Fibroblast of upper back skin (primary cell): ENCODE measurements at places on chromosomes 7 and 10.

DNA sequence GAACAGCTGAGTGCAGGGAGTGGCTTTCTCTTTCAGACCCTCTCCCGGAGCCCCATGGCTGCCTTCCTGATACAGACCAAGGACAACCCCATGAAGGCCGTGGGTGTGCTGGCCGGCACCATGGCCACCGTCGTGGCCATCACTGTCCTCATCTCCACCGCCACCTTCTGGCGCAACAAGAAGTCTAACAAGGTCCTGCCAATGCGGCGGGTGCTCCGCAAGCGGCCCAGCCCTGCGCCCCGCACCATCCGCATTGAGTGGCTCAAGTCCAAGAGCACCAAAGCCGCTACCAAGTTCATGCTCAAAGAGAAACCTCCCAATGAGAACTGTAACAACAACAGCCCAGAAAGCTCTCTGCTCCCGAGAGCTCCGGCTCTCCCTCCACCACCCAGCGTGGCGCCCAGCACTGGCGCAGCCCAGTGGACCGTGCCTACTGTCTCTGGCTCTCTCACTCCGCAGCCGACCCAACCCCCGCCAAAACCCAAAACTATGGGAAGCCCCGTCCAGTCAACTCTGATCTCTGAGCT, 11.2 kb downstream of the LRIT2 start:
- DNase-seq, result no peak

- peak; percentile 12 for DNase-seq
Measured at GRCh38 chr7:24587853-24588252, 14.6 kb downstream of the PALS2 start.

DNA sequence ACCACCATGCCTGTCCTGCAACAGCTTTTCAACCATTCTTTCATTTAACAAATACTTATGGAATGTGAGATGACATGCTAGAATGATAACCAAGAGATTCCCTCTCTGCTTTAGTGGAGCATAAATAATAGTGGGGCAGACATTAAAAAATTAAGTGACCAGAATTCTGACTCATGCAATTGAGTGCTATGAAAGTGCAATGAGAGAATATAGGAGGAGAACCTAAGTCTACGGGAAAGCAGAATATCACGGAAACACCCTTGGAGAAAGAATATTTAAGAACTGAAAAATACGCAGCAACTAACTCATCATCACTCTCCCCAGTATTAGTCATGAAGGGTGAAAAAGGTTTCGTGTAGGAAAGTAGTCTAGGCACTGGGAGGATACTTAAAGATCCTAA, 7.1 kb downstream of the KIF5B start:
- no peak for DNase-seq

GRCh38 chr7:36039671-36040070, 113.4 kb upstream of the EEPD1 start:
- DNase-seq, result no peak

DNA sequence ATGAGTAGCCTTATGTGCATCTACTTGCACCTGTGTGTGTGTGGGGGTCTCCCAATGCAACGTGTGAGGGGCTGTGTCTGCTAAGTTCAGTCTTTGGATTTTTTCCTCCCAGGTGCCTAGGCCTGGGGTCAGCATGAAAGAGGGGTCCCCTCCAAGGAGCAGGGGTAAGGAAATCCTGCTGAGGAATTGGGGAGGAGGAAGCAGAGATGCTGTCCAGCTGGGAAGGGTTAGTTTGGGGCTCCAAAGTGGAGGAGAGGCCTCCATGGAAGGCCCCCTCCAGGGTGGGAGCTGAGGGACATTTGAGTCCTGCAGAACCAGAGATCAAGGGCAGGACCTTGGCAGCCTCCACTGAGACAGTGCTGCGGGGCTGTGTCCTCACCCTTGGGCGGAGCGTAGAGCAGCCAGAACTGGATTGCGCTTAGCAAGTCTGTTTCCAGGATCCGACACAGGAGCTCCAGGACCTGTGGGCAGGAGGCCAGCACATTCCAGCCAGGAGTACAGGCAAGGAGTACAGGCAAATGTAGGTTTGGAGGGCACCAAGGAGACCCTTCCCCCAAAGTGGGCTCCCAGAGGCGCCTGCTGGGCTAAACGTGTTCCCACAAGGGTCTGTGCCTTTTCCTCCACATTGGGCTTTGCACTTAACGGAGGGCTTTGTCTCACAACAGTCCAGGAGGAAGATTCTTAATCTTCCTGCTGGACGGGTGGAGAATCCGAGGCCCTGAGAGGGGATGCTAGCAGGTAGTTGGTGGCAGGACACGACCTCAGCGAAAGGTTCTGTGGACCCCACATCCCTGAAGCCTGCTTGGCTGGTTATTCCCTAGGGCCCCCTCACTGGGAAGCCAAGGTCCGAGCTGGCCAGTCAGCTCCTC, 10.1 kb downstream of the TBATA start:
- no peak for DNase-seq

DNA sequence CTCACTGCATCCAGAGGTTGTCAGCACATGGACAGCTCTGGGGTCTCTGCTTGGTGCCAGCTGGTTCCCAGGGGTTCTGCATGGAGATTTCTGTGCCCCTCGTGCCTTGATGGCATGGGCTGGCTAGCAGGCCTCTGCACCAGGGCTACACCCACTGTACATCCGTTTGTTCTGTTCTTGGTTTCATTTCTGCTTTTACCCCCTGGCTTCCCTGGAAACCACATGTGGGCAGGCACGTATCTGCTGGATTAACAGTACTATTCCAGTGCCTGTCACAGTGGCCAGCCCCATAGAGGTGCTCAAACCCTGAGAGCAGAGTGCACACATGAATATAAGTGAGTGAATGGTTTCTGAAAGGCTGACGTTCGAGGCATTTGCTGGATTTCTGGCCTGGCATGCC, 207.2 kb upstream of the GPR26 start:
- DNase-seq, result no peak

- peak; percentile 40 for DNase-seq
Measured at GRCh38 chr10:29377333-29377961, 88.6 kb downstream of the LYZL1 start.
